ENCODE measurements at places on chromosomes 16 and 17. TPM values are rescaled to one million over a fixed set of nuclear protein-coding genes. Genes with fewer than 3 reads are reported as not detected.

The CHST4 gene
- not detected for total RNA-seq

The OSGIN1 gene
- total RNA-seq = 18.1 TPM

The EFNB3 gene
- total RNA-seq = not detected

The RNF157 gene
- 1.5 TPM for total RNA-seq

The NOG gene
- not detected for total RNA-seq

The TNFRSF17 gene
- not detected for total RNA-seq

The WNT3 gene
- 8.5 TPM for total RNA-seq

The CD300E gene
- not detected for total RNA-seq

GRCh38 chr16:81531419-81531821, 86.8 kb downstream of the CMIP start:
- no peak for DNase-seq

- DNase-seq = no peak
These were observed 12.2 kb upstream of the CBFA2T3 start for GRCh38 chr16:88988980-88989811.

DNA sequence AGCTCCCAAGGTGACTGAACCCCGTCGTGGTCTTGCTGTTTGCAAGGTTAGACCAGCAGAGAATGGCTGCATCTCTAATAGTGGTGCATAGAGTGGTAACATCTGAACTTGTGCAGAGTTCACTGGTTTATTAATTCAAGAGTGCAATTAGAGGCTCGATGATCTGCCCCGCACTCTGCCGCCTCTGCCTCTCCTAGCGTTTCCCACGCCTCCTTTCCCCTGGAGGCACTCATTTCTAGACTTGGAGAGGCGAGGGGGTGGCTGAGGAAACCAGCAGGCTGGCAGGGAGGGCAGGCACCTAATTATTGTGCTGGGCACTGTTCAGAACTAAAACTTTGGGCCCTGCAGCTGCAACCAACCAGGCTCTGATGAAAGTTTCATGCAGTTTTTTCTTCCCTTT, 363.5 kb upstream of the EEF2KMT start:
- DNase-seq = no peak

DNA sequence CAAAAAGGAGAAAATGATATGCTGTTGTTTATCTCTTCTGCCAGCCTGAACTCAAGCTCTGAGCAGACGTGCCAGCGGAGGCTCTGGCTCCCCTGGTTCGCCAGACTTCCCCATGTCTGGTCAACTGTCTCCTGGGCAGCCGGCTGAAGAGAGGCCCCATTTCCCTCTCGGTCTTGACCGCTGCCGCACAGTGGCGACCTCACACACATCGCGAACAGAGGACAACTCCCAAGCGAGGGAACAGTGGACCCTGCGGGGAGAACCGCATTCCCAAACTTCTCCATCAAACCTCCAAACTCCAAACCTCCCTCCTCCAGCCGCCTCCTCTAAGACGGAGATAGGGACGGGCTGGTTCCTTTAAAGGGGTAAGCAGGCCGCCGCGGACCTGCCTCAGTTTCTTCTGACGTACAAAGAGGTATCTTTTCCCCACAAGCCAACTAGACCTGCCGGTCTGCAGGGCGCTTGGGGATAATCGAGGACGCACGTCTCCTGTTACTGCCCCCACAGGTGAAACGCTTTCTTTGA, 24.9 kb upstream of the RFFL start:
- peak; percentile 49 for DNase-seq

GRCh38 chr16:69932228-69932627, 18.9 kb upstream of the CLEC18A start:
- DNase-seq = no peak

GRCh38 chr17:78340183-78340955, 19.5 kb downstream of the SOCS3 start:
- DNase-seq = no peak

GRCh38 chr16:89156740-89157645, 14.6 kb upstream of the CDH15 start:
- DNase-seq = no peak

GRCh38 chr17:7095625-7096024, 15.6 kb upstream of the CLEC10A start:
- DNase-seq = no peak

DNA sequence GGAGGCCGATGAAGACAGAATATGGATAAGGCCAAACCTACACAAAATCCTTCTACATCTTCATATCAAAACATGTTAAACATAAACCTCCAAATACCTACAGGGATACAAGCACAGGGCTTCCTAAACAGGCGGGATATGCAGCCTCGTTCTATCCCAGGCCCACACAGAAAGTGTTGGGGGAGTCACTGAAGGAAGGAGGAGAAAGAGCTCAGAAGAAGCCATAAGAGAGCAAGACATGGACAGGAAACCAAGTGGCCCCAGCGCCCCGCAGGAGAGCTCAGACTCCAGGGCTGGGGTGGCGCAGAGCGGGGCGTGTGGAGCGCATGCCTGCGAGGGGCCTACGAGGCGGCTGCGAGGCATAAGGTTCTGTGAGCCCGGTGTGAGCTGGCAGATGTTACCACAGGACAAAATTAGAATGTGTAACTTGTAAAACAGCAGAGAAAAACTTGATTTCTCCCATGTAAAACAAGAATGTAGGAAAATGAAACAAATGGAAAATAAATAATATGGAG, 11.0 kb upstream of the FASN start:
- DNase-seq = no peak

DNA sequence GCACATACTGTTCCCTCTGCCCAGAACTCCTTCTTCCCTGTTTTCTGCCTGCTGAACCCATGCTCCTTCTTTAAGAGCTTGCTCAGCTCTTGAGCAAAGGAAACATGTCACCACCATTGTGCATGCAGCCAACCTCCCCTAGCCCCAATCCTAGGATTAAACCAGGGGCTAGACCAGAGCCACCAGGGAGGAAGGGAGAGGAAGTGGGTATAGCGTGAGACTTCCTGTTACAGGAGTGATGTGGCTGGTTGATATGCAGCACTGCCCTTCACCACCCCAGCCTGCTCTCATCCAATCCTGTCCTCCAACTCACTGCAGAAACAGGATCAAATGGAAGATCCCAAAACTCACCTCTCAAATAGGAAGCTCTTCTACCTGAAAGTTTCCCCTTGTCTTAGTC, 67.1 kb upstream of the CDH5 start:
- no peak for DNase-seq

- DNase-seq = peak; percentile 32
These were observed 40.1 kb downstream of the NOS2 start for GRCh38 chr17:27760069-27760885.

GRCh38 chr16:81265052-81265451, 26.6 kb downstream of the BCO1 start:
- no peak for DNase-seq

DNA sequence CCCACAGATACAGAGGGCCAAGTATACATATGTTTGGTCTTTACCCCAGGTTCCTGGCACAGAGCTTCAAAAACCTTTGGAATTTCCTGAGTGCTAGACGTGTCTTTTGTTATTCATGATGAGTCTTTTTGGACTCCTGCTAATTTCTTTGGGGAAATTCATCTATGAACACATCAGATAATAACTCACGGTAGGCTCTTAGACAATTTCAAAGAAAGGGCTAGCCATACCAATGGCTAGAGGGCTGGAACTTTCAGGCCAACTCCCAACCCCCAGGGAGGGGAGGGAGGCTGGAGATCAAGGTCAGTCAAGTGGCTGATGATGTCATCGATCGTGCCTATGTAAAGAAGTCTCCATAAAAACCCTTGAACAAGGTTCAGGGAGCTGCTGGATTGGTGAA, 101.9 kb downstream of the STX8 start:
- DNase-seq = peak; percentile 18

- DNase-seq = no peak
These were observed 310.7 kb upstream of the PMFBP1 start for GRCh38 chr16:72482695-72483094.

DNA sequence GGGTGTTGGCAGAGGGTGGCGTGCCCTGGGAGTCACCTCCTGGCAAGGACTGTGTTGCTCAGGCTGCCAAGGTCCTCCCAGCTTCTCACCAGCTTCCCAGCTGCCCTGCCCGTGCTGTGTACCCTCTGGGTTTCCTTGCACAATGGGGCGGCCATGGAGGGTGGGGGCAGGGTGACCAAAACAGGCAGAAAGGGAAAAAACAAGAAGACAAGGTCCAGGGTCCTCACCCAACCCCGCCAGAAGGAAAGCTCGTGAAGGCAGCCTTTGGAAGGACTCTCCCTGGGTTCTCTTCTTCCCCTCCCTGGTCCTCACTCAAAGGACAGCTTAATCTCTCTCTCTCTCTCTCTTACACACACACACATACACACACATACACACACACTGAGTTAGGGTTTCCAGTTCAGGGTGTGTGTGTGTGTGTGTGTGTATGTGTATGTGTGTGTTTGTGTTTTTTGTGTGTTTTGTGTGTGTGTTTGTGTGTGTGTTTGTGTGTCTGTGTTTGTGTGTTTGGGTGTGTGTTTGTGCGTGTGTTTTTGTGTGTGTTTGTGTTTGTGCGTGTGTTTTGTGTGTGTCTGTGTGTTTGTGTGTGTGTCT, 2.0 kb downstream of the SLC13A5 start:
- peak; percentile 61 for DNase-seq

DNA sequence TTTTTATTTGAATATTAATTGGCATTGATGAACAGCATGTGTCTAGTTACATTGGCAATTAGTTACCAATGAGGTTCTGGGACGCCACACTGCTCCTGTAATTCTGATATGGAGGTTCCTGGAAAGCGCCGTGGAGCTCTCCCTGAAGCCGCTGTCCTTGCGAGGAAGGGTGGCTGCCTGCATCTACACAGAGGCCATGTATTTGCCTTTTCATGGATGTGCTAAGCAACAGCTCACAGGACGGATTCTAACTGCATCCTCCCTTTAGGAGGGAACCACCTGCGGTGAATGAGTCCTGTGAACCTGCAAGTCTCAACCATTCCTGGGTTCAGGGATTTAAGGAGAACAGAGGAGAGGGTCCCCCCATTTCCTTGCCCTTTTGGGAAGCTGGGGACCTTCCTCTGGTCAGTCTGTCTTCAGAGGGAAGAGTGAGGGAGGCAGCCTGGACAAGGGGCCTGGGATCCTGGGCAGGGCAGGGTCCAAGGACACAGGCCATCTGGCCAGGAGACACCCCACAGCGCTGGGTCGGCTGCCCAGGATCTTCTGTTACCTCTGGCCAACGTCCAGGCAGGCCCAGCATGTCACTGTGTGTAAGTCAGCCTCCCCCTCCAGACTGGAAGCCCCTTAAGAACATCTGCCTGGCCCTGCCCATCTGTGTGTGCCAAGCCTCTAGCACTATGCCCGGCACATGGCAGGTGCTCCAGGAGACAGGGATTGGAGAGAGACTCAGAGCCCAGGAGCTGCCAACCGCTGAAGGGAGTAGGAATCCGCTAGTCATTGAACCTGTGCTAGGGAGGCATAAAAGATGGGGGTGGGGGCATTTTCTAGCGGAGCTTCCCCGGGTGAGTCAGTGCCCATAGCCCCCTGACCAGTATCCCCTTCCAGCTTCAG, 314.1 kb upstream of the TNRC6C start:
- DNase-seq = no peak

Measured in HepG2 (cell line).